ENCODE measurements at places on chromosomes 1 and 21.

DNA sequence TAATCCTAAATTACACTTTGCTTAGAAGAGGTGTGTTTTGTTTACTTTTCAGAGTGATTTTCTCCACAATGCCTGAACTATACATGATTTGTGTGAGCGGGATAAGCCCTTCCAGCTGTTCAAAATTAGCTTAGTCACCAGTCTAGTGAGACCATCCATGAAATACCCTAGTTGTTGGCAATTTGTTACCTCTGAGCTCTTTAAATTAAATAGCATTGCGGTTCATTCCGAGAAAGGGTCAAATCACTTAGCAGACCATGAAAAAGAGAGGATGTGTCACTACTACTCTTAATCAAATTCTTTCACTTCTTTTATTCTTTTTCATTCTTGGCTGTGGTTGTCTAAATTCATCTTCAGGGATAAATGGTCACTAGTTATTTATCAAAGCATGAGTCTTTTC is 11.9 kb upstream of the VAV3 start:
- no peak for DNase-seq
- no peak overlapping the region for H3K4me3 ChIP-seq
- no peaks in the 10 kb centered on the region for H3K36me3 ChIP-seq
- peaks cover 28% of the 10 kb centered on the region for H3K4me1 ChIP-seq
- no peaks in the 10 kb centered on the region for H3K27me3 ChIP-seq

- DNase-seq: no peak
- H3K4me3 ChIP-seq: no peak overlapping the region
- H3K36me3 ChIP-seq: no peaks in the 10 kb centered on the region
- no peaks in the 10 kb centered on the region for H3K4me1 ChIP-seq
- no peak overlapping the region for H3K27ac ChIP-seq
- H3K27me3 ChIP-seq: no peaks in the 10 kb centered on the region
Measured at GRCh38 chr1:99573431-99574217, 72.3 kb upstream of the PALMD start.

GRCh38 chr1:156760796-156761104 is 6.6 kb upstream of the PRCC start:
- peaks cover 1% of the 10 kb centered on the region for H3K4me1 ChIP-seq
- H3K27ac ChIP-seq: no peak overlapping the region
- no peaks in the 10 kb centered on the region for H3K27me3 ChIP-seq
- DNase-seq: no peak
- no peak overlapping the region for H3K4me3 ChIP-seq

GRCh38 chr1:6072774-6073479 is 27.2 kb downstream of the KCNAB2 start:
- H3K36me3 ChIP-seq: peaks cover 50% of the 10 kb centered on the region
- no peak for DNase-seq
- H3K4me3 ChIP-seq: no peak overlapping the region
- H3K27me3 ChIP-seq: no peaks in the 10 kb centered on the region
- H3K27ac ChIP-seq: no peak overlapping the region

- no peak for DNase-seq
- H3K36me3 ChIP-seq: no peaks in the 10 kb centered on the region
- H3K4me1 ChIP-seq: no peaks in the 10 kb centered on the region
- no peak overlapping the region for H3K27ac ChIP-seq
- peaks cover 4% of the 10 kb centered on the region for H3K27me3 ChIP-seq
Measured at GRCh38 chr1:115251856-115252255, 86.2 kb downstream of the NGF start.

DNA sequence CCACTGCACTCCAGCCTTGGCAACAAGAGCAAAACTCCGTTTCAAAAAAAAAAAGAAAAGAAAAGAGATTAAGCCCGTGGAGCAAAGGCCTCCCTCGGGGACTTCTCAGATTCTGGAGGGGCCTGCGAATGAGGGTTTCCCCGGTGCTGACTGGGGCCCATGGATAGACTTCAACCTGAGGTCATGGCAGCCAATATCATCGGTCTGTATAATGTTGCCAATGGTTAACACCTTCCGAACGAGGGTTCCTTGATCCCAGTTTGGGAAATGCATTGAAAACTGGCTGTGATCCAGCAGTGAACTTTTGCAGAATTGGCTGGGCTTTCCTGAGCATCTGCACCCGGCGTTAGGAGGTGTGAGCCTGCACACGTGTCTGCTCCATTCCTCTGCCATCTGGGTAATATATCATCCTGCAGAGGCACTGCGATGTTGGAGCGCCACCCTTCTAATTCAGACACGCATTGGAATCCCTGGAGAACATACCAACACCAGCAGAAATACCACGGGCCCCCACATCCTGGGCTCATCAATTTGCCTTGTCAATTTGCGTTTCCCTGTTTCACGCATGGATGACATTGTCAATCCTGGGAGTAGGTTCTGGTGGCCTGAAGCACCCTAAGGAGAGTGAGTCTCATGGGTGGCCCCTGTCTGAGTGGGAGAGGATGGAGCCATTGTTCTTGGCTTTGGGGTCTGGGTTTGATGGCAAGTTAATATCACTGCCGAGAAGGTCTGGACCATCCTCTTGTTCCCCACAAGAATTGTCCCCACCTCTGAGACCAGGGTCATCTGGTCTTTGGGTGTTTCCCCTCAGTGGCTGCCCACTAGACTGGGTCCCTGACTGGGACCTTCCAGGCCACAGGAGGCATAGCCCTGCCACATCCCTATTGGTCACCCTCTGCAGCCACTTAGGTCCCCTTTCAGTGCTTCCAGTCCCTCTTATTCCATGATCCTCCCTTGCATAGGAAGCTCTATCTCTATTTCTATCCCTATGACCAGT is 441.0 kb downstream of the PTPRU start:
- H3K27me3 ChIP-seq: peaks cover 20% of the 10 kb centered on the region
- H3K36me3 ChIP-seq: no peaks in the 10 kb centered on the region
- no peak overlapping the region for H3K27ac ChIP-seq
- H3K4me1 ChIP-seq: peaks cover 2% of the 10 kb centered on the region
- no peak for DNase-seq

GRCh38 chr1:6743189-6744101 is 41.8 kb upstream of the CAMTA1 start:
- peak; percentile 9 for DNase-seq
- H3K27ac ChIP-seq: peak overlapping the region; percentile 11
- no peaks in the 10 kb centered on the region for H3K36me3 ChIP-seq
- H3K4me1 ChIP-seq: peaks cover 12% of the 10 kb centered on the region
- peaks cover 7% of the 10 kb centered on the region for H3K27me3 ChIP-seq

- DNase-seq: no peak
- H3K4me1 ChIP-seq: no peaks in the 10 kb centered on the region
Measured at GRCh38 chr21:38244885-38245869, 11.6 kb upstream of the KCNJ15 start.

- peaks cover 4% of the 10 kb centered on the region for H3K27me3 ChIP-seq
- H3K4me3 ChIP-seq: no peak overlapping the region
- no peak overlapping the region for H3K27ac ChIP-seq
- DNase-seq: no peak
Measured at GRCh38 chr1:230000493-230001184, 66.4 kb upstream of the GALNT2 start.

GRCh38 chr1:162072740-162073139 is 3.2 kb downstream of the NOS1AP start:
- H3K27me3 ChIP-seq: peaks cover 51% of the 10 kb centered on the region
- no peak overlapping the region for H3K4me3 ChIP-seq
- no peak overlapping the region for H3K27ac ChIP-seq
- peaks cover 4% of the 10 kb centered on the region for H3K4me1 ChIP-seq

DNA sequence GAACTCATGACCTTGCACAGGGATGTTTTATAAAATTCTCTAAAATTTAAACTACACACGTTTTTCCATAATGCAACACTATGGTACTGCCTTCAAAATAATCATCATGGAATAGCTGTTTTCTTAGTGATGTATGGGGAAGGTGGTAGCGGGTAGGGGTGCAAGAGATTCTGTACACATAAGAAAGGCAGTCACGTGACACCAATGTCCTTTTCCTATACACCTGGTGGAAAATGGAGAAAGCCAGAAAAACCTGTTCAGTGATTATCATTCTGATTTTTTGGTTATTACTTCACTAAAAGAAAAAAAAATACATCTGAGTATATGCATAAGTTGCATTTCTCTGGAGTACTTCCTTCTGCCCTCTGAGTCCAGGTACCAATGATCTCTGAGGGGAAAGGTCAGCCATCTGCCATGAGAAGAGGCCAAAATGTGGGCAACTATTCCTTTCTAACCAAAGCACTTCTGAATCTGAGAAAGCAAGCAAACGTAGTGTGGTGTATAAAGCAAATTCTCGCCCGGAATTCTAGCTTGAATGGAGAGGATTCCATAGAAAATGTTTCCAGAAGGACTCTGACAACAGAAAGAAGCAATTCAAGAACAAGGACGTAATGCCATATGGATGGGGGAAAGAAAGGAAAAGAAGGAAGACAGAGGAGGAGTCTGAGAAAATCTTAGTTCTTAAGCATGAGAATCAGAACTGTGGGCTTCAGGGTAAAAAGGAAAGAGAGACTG is 137.3 kb downstream of the RERE start:
- H3K27ac ChIP-seq: no peak overlapping the region
- H3K4me1 ChIP-seq: peaks cover 29% of the 10 kb centered on the region
- no peak for DNase-seq
- H3K36me3 ChIP-seq: peaks cover 6% of the 10 kb centered on the region
- H3K27me3 ChIP-seq: no peaks in the 10 kb centered on the region

DNA sequence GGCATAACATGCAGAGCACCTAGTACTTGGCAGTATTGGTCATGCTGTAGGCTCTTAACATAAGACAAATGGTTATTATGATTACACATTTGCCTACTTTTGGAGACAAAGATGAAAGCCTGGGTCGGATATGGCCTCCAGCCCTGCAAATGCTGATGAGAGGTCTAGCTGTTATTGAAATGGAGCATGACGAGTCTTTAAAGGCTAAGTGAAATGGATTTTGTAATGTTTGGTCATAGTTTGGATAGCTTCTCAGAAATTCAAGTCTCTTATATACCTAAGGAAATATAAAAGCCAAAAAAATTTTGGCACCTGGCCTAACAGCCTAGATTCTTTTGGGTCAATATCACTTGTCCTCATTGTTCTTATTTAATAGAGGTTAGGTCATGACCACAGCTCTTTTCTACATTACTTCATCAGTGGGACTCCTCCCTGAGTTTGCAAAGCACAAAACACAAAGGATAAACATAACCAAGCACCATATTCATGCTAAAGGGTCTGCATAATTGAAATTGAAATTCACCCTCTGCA is 69.2 kb upstream of the WLS start:
- H3K4me3 ChIP-seq: no peak overlapping the region
- no peak overlapping the region for H3K27ac ChIP-seq
- DNase-seq: no peak
- no peaks in the 10 kb centered on the region for H3K4me1 ChIP-seq

DNA sequence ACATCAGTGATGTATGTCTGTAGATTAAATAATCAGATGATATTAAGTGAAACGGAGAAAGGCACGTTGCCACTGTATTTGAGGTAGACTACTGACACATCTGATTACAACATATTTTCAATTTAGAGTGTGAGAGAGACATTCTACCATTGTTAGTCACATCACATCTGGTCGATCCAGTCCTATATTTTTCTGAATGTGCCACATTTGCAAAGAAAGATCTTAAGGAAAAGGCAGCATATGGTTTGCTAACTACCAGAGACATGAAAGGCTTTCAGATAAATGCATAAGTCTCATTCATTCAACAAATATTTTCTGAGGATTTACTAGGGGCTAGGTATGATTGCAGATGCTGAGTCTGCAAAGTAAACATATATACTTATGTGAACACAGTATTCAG is 114.3 kb upstream of the RUNX1 start:
- no peaks in the 10 kb centered on the region for H3K27me3 ChIP-seq
- H3K4me3 ChIP-seq: no peak overlapping the region
- DNase-seq: no peak
- H3K27ac ChIP-seq: no peak overlapping the region
- no peaks in the 10 kb centered on the region for H3K4me1 ChIP-seq
